ENCODE measurements at places on chromosomes 1 and 21. TPM values are rescaled to one million over a fixed set of nuclear protein-coding genes. Genes with fewer than 3 reads are reported as not detected.
A peak's percentile ranks its signal among the peaks of the same experiment; 100 is the strongest.

The RBP7 gene
- not detected for total RNA-seq

The BRINP3 gene
- 0.45 TPM for total RNA-seq

The NBPF8 gene
- 22.8 TPM for total RNA-seq

The LDLRAD1 gene
- not detected for total RNA-seq

The UBQLN4 gene
- total RNA-seq, result 70.4 TPM

The RUNX3 gene
- total RNA-seq, result 0.16 TPM

The AGO4 gene
- 13.8 TPM for total RNA-seq

The WNT3A gene
- total RNA-seq, result not detected

The PTPN22 gene
- total RNA-seq, result not detected

- no peak for DNase-seq
These were observed 398.7 kb downstream of the PLPP3 start for GRCh38 chr1:56180520-56181190.

- DNase-seq, result no peak
These were observed 136.8 kb downstream of the GABPA start for GRCh38 chr21:25871566-25871965.

GRCh38 chr1:25854554-25854953 is 4.7 kb downstream of the AUNIP start:
- DNase-seq, result no peak

GRCh38 chr21:38476385-38476784 is 21.9 kb downstream of the ERG start:
- no peak for DNase-seq

- DNase-seq, result no peak
These were observed 50.1 kb downstream of the PBX1 start for GRCh38 chr1:164609089-164609488.

DNA sequence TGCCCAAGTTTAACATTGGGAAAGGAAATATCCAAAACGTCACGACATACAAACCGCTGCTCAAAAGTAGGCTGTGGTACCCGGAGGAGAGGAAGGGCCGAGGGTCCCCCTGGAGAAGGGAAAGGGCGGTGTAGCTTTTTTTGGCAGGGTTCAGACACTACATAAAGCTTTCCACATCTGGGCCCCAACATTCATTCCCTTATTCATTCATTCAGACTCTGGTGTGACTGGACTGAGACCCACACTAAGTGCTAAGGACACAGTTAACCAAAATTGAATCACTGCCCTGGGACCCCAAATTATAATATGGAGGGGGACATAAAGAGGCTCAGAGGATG is 10.3 kb upstream of the COL8A2 start:
- DNase-seq, result no peak

GRCh38 chr1:152924191-152924590 is 15.8 kb downstream of the IVL start:
- no peak for DNase-seq

GRCh38 chr1:151718011-151718431 is 1.4 kb upstream of the CELF3 start:
- no peak for DNase-seq

GRCh38 chr1:229273507-229274232 is 2.8 kb downstream of the RAB4A start:
- no peak for DNase-seq

GRCh38 chr1:56438901-56439551 is 140.3 kb downstream of the PLPP3 start:
- no peak for DNase-seq

DNA sequence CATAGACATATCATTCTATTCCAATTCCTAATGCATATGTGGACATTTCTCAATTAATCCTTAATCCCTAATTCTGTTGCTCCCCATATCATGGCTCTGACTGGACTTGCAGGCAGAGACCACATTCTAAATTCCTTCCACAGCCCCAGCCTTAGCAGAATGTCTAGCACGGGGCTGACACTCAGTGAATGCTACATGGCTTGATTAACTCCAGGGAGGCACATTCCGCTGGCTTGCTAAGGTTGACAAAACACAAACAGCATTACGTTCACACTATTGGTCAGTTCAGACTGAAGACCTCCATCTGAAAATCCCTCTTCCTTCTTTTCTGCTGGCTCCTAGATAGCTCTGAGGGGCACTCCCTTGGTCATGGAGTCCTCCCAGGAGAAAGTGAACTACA is 119.4 kb downstream of the ASTN1 start:
- DNase-seq, result no peak

DNA sequence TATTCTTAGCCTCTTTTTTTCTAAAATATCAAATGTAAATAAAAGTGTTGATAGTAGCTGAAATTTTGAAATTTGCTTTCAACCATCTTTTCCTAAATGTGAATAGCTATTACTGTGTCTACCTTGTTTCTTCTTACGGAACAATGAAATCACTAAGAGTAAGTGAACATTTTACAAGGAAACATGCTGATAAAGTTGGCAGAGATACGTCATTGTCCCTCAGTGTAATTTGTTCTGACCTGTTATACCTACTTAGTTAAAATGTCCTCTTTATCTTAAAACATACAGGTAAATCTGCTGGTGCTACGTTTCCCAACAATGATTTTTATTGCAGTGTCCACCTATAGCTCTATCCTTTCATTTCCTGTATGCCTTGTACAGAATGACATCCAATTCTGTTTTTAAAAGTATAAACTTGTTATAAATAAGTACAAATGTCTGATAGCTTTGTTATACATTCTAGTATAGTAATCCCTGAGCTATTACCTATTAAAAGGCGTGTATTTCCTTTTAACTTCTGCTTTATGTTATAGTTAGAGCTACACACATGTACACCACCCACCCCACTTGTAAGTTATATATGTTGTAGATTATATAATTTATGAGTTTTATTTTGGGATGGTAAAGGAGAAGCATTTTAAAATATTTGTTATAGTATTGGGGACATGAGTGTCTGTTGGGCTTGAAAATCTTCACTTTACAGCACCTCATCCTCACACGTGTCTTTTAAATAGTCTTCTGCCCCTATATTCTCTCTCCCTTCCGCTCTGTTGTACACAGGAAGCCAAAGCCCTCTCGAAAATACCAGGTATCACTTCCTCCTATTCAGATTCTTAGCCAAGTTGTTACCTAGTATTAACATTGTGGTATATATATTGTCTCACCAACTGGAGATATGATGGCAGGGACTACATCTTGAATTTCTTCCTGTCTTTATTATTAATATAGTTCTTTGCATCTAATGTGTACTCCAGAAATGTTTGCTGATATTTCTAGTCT is 25.2 kb downstream of the LAMC1 start:
- no peak for DNase-seq

GRCh38 chr1:27455139-27455811 is 34.7 kb downstream of the WASF2 start:
- DNase-seq, result no peak

- no peak for DNase-seq
These were observed 177.0 kb downstream of the NPHP4 start for GRCh38 chr1:5815211-5815610.

GRCh38 chr1:16153096-16153998 is 2.5 kb downstream of the EPHA2 start:
- no peak for DNase-seq

DNA sequence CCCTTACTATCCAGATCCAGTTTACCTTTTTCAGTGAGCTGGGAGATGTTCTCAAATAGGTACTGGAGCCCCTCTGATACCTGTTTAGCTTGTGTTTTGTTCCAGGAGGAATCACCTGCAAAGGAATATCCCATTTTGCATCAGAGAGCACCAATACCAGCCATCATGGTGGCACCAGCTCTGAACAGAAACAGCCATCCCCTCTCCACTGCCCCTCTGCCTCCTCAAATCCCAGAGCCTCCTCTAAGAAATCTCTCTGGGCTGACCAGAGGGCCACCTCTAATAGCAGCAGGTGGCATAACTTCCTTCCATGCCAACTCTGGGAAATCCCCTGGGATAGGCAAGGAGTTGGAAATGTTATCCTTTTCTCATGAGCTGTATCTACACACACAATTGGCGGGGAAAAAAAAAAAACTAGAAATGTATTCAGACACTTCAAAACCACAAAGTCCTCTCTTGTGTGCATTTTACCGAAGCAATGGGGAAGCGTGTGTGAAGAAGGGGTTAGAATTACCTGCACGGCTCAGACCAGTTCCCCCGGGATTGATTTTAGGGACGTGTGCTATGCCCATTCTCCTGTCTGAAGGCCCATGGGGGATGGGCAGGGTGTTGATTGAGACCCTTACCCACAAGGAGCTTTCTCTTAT is 2.4 kb downstream of the PGLYRP4 start:
- DNase-seq, result no peak

GRCh38 chr1:63350320-63350719 is 17.1 kb upstream of the ALG6 start:
- DNase-seq, result no peak

- DNase-seq, result peak; percentile 71
These were observed 2.3 kb upstream of the BSND start for GRCh38 chr1:54996359-54996868.

GRCh38 chr1:212638492-212639151 is 30.1 kb downstream of the ATF3 start:
- DNase-seq, result no peak

DNA sequence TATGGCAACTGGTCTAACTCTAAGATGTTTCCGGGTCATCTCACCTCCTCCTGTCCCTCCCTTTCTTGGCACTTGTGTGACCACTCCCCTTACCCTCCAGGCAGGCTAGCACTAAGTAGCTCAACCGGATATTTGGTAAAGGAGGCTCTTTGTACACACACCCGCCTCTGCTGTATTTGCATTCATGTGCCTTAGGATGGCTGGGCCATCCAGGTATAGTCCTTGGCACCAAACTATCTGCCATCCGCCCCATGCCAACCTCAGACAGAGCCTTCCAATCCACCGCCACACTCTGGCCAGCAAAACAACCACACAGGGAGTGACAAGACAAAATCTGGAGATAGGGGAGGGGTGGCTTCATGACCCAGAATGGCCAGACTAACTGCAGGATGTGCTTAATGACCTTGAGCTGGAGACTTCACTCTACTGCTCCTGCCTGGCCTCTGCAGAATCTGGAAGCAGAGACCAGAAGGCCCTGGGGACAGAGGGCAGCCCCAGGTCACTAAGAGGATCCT is 59.5 kb downstream of the CDK18 start:
- DNase-seq, result no peak

- DNase-seq, result no peak
These were observed 344.6 kb upstream of the AJAP1 start for GRCh38 chr1:4309676-4310320.

DNA sequence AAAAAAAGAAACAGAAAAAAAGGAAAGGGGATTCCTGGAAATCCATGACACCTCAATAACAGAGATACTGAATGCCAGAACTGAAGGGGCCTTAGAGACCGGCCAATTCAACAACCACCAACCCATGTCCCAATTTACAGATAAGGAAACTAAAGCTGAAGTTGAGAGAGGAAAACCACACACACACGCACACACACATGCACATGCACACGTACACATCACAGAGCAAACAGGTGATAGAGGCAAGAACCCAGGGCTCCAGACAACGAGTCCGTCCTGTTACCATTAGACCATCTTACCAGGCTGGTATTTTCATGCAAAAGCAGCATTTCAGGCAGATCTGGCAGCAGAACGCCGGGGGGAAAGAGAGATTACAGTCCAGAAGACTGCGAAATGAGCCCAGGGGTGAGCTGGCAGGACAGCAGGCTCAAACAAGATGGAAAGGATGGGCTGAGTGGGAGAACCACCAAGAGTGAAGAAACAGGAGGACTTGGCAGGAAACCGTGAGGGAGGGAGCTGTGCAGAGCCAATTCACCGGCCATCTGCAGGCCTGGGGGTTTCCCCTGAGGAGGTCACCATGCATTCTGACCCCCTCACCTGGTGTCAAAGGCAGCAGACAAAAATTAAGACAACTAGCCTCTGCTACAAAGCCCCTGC is 43.5 kb downstream of the PAFAH2 start:
- no peak for DNase-seq
